ENCODE measurements at places on chromosomes 13 and 19.
A peak's percentile ranks its signal among the peaks of the same experiment; 100 is the strongest.

DNA sequence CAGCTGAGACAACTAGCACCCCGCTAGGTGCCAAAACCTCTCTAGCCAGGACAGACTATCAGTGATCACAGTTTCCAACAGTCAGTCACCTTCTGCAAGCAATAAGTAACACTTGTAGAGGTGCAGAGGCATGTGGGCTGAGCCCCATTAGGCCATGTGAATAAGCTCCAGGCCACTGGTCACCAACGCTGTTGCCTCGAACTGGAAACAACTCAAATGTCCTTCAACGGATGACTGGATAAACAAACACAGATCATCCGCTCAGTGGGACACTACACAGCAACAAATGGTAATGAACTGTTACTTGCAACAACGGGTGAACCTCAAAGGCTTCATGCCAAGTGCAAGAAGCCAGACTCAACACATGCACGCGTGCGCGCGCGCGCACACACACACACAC is 27.5 kb upstream of the TMEM160 start:
- DNase-seq: no peak

DNA sequence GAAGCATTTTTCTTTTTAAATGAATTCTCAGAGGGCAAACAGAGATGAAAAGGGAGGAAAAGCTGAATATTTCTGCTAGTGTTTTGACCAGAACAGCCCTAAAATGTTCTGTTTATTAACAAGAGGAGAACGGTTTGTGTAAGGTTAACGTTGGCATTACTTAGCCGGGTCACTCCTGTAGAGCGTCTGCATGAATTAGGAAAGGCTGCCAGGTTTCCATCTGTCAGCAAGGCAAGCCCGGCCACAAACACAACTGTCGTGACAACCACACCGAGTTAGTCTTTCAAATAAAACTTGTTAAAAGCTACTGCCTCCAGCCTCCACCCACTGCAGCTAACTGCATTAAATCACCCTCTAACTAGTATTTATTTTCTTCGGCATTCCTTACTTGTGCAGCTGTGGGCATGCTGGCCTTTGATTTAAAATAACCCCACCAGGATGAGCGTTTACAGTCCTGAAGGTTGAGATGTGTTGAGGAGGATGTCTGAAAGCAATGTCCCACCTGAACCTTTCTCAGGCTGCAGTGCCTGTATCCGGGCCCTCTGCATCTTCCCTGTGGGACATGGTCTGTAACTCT is 527.9 kb downstream of the FGF9 start:
- no peak for DNase-seq

DNA sequence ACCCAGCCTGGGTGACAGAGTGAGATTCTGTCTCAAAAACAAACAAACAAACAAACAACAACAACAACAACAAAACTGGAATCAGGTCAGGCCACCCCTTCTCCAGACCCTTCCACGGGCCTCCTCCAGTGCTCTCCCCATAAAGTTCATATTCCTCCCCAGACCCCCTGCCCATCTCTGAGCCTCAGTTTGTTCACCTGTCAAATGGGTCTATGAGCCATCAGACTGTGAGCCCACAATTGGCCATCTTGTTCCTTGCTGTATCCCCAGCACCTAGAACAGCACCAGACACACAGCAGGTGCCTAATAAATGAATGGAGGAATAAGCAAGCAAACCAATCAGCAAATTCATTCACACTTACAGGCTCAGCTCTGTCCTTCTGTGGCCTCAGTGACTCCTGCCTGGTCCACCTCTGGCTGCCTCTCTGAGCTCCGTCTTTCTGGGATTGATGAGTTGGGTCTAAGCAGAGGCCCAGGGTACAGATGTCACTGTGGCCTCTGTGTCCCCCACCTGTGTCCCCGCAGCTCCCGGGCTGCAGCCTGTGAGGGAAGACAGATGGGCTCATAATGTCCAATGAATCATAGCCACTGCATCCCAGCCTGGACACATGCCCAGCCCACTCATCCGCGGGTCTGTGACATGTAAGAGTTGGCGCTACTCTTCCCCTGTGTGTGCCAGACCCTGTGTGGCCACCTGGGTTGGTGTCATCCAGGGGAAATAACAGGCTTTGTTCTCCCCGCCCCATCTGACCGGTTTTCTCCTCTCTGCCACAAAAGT is 19.6 kb upstream of the PTPRS start:
- peak; percentile 60 for DNase-seq

DNA sequence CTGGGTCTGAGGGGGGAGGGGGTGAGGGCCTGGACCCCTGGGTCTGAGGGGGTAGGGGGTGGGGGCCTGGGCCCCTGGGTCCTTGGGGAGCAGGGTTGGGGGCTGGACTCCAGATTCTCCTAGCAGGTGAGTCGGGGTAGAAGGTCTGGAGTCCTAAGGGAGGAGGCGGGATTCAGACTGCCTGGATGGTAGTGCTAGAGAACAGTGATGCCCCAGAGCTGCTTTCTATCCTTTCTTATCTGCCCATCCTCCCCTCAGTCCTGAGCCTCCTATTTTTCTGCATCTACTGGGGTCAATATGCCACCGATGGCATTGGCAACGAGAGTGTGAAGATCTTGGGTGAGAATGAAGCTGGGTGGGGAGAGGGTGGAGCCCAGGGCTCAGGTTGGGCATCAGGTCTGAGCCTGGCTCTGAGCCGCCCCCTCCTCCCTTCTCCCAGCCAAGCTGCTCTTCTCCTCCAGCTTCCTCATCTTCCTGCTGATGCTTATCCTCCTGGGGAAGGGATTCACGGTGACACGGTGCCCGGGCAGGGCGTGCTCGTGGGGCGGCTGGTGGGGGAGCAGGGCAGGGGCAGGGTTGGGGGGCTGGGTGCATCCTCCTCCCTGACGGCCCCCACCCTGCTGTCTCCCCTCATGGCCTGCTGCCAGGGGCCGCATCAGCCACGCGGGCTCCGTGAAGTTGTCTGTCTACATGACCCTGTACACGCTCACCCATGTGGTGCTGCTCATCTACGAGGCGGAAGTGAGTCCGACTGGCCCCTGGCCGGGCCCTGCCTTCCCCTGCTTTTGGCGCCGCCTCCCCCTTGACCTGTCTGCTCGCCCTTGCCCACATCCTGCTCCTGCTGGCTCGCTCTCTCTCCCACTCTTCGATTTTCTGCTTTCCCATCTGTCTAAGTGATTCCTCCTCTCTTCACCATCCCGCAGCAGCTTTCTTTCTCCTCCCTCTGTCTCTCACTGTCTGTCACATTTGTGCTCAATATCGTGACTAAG is 3.4 kb downstream of the TMEM145 start:
- DNase-seq: peak; percentile 20

DNA sequence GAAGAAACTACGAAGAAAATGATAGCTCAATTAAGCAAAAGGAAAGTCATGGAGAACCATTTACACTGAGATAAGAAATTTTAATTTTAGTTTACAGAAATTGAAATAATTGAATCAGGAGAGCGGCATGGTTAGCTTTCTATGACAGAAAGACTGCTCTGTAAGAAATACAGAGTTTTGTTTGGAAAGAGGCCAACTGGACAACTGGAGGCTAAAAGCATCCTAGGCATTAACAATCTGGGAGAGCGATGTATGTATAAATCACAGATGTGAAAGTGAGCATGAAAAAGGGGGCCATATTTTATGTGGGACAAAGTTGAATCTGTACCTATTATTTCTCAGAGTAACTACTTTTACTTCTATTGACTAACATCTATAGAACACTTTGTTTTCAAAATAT is 1608.8 kb upstream of the PCDH20 start:
- no peak for DNase-seq

DNA sequence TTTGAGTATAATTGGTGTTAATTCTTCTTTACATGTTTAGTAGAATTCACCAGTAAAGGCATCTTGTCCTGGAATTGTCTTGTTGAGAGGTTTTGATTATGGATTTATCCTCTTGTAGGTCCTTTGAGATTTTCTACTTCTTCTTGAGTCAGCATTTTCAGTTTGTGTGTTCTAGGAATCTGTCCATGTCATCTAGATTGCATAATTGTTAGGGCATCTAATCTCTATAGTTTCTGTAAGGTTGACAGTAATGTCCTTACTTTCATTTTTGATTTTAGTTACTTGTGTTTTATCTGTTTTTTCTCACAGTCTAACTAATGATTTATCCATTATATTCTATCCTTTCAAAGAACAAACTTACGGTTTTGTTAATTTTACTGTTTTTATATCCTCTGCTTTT is 492.0 kb downstream of the FGF9 start:
- no peak for DNase-seq

DNA sequence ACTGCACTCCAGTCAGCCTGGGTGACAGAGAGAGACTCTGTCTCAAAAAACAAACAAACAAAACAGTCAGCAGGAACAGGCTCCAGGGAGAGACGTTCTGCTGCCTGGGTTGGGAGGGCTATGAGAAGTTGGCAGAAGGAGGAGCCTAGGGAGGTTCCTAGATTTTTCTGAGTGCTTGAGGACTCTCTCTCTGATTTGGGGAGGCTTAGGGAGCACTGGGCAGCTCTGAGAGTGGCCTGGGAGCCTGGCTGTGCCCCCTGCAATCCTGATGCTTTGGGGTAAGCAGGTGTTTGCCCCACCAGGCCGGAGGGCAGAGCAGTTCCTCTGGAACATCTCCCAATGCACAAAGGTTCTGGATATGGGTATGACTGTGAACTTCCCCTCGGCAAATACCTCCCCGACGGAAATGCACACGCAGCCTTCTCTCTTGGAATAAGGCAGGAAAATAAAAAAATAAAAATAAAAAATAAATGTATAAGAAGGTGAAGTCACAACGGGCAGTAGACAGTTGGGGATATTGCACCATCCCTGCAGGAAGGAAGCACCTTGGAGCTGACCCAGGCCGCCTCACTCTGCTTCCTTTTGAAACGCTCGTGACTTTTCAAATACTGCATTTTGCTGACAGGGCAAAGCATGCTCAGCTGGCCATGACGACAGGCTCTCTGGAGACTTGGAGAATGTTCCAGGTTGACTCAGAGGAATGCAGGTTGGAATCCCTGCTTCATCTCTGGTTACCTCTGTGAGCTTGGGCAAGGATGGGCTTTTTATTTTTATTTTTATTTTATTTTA is 26.5 kb upstream of the HOMER3 start:
- no peak for DNase-seq

GRCh38 chr19:53961523-53962356 is 997 bp upstream of the CACNG8 start:
- peak; percentile 49 for DNase-seq

- no peak for DNase-seq
These were observed 46.7 kb downstream of the RXFP2 start for GRCh38 chr13:31786011-31786410.

DNA sequence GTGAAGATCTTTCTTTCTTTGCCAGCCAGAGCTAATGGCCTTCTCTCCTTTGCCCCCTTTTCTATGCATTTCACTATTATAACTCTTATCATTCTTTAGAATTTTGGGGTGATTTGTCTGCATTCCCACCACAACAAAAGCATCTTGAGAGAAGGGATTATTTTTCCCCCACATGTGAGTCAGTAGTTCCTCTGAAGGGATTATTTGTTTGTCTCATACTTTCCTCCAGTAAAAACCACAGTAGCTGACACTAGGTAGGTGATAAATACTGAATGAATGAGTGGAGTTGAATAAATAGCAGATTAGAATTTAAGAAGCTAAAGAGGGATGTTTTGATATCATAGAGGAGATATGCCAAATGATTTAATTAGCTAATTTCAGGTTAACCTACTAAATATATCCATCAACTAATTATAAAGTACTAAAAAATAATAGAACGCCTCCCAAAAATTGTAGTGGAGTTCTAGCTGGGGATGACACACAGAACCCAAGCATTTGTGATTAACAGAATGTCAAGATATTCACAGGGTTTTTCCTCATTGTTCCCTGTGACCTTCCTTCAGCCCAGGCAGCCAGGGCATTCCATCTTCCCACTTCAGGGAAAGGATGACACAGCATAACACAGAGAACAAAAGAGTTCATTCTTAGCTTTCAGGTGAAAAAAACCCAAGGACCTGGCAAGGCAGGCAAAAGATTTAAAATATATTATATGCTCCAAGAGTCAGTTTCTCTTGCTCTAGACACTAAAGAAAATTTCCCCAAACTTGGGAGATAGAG is 3.5 kb upstream of the TBC1D4 start:
- peak; percentile 52 for DNase-seq

GRCh38 chr13:79935121-79935520 is 405.8 kb downstream of the SPRY2 start:
- DNase-seq: no peak

GRCh38 chr13:112341976-112342735 is 34.0 kb upstream of the SPACA7 start:
- DNase-seq: no peak

DNA sequence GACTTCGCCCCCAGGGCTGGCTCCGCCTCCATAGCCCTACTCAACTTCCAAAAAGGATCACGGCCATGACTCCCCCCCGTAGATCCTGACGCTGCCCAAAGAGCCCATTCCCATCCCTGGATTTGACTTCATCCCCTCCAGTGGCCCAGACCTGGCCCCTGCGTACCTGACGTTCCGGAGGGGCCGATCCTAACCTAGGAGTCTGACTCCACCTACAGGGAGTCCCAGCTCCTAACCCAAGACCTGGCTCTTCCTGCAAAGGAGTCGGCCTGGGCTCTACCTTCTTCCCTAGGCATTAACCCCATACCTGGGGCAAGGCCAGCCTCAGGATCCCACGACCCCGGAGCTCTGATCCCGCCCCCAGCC is 10.8 kb downstream of the STAP2 start:
- DNase-seq: no peak

DNA sequence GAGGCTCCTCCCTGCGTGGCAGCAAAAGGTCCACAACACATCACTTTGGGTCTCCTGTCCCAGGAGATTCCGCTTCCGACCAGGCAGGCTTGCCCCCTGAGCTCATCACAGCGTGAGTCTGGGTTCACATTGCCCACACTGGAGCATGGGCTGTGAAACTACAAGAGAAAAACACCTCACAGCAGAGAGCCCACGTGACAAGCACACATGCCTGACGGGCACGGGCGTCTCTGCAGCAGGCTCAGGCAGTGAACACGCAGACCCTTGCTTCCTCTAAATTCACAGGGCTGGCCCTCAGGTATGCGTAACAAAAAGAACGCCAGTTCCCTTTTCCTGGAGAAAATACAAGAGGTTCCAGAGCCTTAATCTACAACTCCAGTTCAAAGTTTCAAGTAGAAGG is 41.9 kb downstream of the RASA3 start:
- DNase-seq: no peak

- no peak for DNase-seq
These were observed 11.7 kb upstream of the KPTN start for GRCh38 chr19:47495478-47496372.

DNA sequence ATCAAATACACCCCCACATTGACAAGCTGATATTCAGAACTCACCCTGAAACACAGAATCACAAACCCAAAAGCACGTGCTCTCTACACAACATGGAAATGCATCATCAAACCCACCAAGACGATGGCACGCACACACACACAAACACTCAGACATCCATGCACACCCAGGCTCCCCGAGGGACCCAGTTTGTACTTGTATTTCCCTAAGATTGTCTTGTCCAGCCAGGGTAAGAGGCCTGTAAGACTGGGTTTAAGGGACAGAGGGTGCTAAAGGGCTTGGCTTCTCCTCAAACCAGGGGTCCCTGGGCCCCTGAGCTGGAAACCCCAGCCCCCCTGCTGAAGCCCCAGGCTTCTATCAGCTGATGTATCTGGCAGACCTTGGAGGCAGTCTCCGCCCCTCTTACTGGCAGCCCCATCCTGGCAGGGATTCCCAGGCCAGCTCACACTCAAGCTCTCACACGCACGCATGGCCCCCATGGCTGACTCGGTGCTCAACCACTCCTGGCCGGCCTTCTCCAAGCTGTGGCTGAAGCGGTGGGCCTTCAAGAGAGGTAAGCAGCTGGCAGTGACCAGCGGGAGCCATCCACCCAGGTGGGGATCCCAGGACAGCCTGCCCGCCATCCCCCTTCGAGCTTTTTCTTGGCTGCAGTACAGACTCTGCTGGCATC is 6.5 kb downstream of the ARHGEF18 start:
- DNase-seq: no peak

- no peak for DNase-seq
These were observed 103.5 kb downstream of the POU4F1 start for GRCh38 chr13:78499802-78500201.

Measured in A172 (cell line).